ENCODE measurements at places on chromosomes 5 and 9.
A peak's percentile ranks its signal among the peaks of the same experiment; 100 is the strongest.

DNA sequence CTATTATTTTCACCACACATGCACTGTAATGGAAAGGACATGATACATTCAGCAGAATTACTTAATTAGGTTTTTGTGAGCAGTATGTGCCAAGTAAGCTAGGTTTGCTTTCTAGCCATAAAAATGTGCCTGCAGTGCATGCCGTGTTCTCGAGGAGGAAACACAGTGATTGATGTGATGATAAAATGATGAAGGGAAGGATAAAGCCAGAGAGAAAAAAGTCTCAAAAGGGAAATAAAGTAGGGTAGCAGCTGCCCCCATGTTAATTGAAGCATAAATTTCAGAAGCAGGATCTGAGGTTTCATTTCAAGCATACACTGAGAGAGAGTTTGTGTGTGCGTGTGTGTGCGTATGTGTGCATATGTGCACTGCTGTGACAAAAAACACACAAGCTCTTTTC lies 714.2 kb upstream of the C9orf72 start:
- H3K4me1 ChIP-seq, result no peaks in the 10 kb centered on the region
- no peaks in the 10 kb centered on the region for H3K36me3 ChIP-seq
- DNase-seq, result no peak
- no peaks in the 10 kb centered on the region for H3K27me3 ChIP-seq
- no peak overlapping the region for H3K4me3 ChIP-seq

GRCh38 chr5:125129151-125129806 lies 382.8 kb upstream of the ZNF608 start:
- H3K36me3 ChIP-seq, result no peaks in the 10 kb centered on the region
- no peak overlapping the region for H3K4me3 ChIP-seq
- H3K4me1 ChIP-seq, result no peaks in the 10 kb centered on the region

DNA sequence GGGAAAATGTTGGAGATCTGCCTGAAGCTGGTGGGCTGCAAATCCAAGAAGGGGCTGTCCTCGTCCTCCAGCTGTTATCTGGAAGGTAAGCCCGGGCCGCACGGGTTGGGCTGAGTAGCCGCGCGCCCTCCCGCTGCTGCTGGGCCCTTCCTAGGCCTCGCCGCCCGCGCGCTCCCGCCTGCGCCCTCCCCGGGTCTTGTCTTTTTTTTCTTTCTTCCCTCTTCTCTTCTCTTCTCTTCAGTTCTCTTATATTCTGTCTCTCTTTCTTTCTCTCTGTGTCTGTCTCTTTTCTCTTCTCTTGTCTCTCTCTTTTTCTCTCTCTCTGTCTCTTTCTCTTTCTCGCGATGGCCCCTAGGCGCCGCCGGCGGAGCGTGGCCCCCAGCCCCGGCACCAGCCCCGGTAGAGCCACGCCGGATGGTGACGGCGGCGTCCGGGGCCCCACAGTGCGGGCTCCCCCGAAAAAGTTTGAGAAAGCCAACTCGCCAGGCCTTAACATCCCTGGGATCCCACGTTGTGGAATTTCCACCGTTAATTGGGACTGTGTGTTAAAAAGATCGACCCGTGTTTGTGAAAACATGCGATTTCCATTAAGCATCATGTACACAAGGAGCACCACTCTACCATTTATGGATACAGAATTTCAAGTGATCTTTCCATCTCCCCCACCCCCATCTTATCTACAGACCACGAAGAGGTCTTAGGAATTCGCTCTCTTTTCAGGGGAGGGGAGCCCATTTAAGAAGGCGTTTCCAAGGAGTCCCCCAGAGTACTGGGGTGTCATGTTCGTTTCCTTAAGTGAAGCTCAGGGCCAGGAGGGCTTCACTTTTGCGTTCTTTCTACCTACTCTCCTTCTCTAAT lies 616 bp downstream of the ABL1 start:
- peaks cover 13% of the 10 kb centered on the region for H3K36me3 ChIP-seq
- H3K27me3 ChIP-seq, result no peaks in the 10 kb centered on the region
- H3K4me1 ChIP-seq, result peaks cover 51% of the 10 kb centered on the region
- peak; percentile 10 for DNase-seq

DNA sequence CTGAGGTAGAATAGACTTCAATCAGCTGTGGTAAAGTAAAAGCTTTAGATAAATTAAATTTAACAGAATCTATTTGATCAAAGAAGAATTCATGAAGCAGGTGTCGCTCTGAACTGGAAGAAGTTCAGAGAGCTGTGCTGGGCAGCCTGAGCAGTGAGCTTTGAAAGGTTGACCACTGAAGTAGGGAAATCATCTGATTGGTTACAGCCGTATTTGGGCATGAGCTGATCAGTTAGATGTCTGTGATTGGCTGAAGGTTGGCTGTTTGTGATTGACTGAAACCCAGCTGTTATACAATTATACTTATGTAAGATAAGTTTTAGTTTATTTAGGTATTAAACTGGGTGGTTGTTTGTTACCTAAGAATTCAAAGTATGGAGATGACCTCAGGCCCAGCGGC lies 1174.6 kb downstream of the CDH9 start:
- no peak overlapping the region for H3K4me3 ChIP-seq
- H3K27me3 ChIP-seq, result no peaks in the 10 kb centered on the region
- H3K27ac ChIP-seq, result no peak overlapping the region
- no peaks in the 10 kb centered on the region for H3K4me1 ChIP-seq

DNA sequence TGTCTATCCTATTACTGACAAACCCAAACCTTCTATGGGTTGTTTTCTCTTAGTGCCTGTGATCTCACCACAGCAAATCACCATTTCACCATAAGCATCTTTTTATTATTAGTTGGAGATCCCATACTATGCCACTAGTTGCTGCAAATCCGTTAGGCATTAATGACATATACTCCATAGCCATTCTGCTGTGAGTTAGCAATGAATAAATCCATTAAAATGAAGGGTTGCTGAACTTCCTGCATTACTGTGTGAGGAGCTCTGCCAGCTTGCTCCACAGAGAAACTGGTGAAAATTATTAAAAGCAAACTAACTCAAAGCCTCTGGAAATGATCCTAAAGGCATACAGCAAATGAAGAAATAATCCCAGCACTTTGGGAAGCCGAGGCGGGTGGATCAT lies 102.0 kb downstream of the CFAP95 start:
- no peak overlapping the region for H3K4me3 ChIP-seq
- no peaks in the 10 kb centered on the region for H3K4me1 ChIP-seq
- peaks cover 2% of the 10 kb centered on the region for H3K36me3 ChIP-seq
- peaks cover 30% of the 10 kb centered on the region for H3K27me3 ChIP-seq

GRCh38 chr5:95993266-95993665 lies 31.6 kb upstream of the ELL2 start:
- no peaks in the 10 kb centered on the region for H3K4me1 ChIP-seq
- H3K4me3 ChIP-seq, result no peak overlapping the region
- H3K27ac ChIP-seq, result no peak overlapping the region
- no peak for DNase-seq

GRCh38 chr5:132526290-132526973 lies 16.9 kb downstream of the IL5 start:
- no peak overlapping the region for H3K4me3 ChIP-seq
- peaks cover 6% of the 10 kb centered on the region for H3K27me3 ChIP-seq
- no peak overlapping the region for H3K27ac ChIP-seq
- H3K4me1 ChIP-seq, result peaks cover 24% of the 10 kb centered on the region

DNA sequence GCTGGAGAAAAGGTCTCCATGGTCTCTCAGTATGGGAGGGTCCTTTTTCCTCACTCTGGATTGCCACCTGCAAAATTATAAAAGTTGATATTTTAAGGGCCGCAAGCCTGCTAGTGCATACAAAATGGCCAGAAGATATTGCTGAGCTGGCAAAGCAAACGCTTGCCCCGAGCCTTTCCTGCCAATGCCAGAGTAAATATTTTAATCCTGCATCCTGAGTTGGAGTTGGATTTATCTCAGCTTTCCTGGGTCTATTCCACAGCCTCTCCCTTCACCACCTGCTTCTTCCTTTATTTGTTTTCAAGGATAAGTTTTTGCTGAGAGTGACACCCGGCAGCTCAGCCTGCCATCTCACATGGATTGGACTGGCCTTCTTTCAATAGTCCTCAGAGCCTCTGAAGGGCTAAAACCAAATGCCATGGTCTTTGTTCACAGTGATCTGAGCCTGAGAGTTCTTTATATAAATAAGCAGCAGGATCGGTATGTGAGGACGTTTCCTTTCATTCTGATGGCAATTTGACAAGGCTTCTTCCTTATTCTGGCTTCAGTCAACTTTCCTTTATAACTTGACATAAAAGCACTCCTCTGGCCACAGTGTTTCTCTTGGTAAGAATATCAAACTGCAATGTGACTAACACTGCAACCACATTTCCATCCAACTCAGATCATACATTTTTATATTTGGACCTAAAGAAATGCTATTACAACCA lies 170.1 kb downstream of the ADAMTS12 start:
- no peak overlapping the region for H3K4me3 ChIP-seq
- DNase-seq, result no peak
- no peak overlapping the region for H3K27ac ChIP-seq
- peaks cover 3% of the 10 kb centered on the region for H3K36me3 ChIP-seq
- H3K4me1 ChIP-seq, result no peaks in the 10 kb centered on the region

- H3K36me3 ChIP-seq, result peaks cover 11% of the 10 kb centered on the region
- peaks cover 20% of the 10 kb centered on the region for H3K4me1 ChIP-seq
- H3K4me3 ChIP-seq, result no peak overlapping the region
These were observed 69.8 kb downstream of the PTTG1 start for GRCh38 chr5:160491438-160491837.

- H3K36me3 ChIP-seq, result no peaks in the 10 kb centered on the region
- no peak for DNase-seq
- H3K27ac ChIP-seq, result no peak overlapping the region
These were observed 81.0 kb downstream of the ARHGEF28 start for GRCh38 chr5:73706963-73707362.

- no peak for DNase-seq
- H3K27me3 ChIP-seq, result no peaks in the 10 kb centered on the region
- no peaks in the 10 kb centered on the region for H3K4me1 ChIP-seq
- H3K27ac ChIP-seq, result no peak overlapping the region
These were observed 54.1 kb upstream of the DMRTA1 start for GRCh38 chr9:22392523-22392922.

- no peak overlapping the region for H3K27ac ChIP-seq
- H3K4me3 ChIP-seq, result no peak overlapping the region
- H3K27me3 ChIP-seq, result peaks cover 13% of the 10 kb centered on the region
- H3K4me1 ChIP-seq, result no peaks in the 10 kb centered on the region
- H3K36me3 ChIP-seq, result peaks cover 1% of the 10 kb centered on the region
These were observed 50.0 kb downstream of the DAPK1 start for GRCh38 chr9:87547671-87548081.

DNA sequence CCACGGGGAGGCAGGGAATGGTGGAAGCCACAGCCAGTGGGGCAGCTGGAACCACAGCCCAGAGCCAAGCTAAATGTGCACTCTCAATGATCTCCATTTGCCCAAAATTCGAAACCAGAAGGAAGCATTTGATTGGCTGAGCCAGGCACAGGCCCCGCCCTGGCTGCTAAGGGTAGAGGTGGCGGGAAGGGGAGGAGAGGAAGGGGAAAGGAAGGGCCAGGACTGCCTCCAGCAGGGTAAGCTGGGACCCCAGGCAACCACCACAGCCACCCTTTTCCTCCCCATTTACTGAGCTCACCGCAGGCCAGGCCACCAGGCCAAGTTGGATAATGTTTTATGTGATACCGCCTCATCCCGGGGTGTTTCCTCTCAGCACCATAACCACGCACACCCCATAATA lies 100.3 kb upstream of the RAPGEF1 start:
- peaks cover 52% of the 10 kb centered on the region for H3K27me3 ChIP-seq
- H3K27ac ChIP-seq, result peak overlapping the region; percentile 83
- H3K4me3 ChIP-seq, result no peak overlapping the region
- H3K36me3 ChIP-seq, result no peaks in the 10 kb centered on the region
- DNase-seq, result no peak

- DNase-seq, result no peak
- no peaks in the 10 kb centered on the region for H3K4me1 ChIP-seq
- no peaks in the 10 kb centered on the region for H3K27me3 ChIP-seq
These were observed 28.2 kb downstream of the PRELID2 start for GRCh38 chr5:145806923-145807322.

DNA sequence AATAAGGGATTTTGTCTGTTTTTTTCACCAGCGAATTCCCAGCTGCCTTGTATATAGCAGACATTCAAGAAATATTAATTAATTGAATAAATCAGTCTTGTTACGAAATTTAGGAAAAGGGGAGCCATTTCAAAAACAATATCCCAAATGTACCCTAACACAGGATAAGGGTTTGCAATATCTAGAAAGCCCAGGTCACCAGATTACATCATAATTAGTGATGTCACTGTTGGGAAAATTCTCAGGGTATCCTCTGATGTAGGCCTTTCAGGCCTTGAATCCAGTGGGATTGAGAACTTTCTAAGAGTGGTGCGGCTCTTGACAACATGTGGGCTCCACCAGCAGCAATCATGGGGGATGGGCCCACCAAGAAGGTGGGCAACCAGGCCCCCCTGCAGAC lies at the start of gene ACTL7A:
Gene ACTL7A, plus strand, starts transcription at position 270 of the 400 bp plus-strand sequence. Its CDS starts 57 bp downstream, at position 327.
- no peak for DNase-seq
- H3K4me1 ChIP-seq, result no peaks in the 10 kb centered on the region
- no peak within 1 kb of the TSS for H3K4me3 ChIP-seq
- H3K27ac ChIP-seq, result no peak within 1 kb of the TSS
- H3K36me3 ChIP-seq, result no peaks in the 10 kb centered on the region

DNA sequence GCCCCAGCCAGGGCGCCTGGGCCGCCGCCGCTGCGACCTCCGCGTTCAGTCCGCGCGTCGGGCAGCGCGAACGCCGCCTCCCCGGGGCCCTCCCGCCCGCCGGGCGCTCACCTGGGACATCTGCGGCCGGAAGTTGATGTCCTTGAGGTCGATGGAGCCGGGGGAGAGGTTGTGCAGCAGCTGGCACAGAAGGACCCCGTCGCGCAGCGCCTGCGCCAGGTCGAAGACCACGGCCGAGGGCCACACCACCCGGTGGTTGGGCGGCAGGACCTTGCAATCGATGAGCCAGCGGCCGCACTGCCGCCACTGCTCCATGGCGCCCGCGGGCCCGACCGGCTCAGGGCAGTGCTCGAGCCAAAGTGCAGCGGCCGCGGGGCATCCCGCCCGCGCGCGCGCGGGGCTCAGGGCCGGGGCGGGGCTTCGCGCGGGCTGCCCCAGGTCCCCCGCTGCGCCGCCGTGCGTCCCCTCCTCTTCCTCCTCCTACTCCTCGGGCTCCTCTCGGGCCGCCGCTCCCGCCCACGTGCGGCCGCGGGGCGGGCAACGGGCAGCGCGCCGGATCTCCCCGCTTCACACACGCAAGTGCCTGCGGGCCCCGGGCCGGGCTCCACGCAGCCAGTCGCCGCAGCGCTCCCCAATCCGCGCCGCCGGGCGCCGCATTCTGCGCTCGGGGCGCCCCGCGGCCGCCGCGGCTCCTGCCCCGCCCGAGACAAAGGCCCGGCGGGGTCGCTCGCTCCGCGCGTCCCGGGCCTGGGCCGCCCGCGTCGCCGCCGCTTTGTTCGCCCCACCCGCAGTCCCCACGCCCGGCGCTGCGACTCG lies at the start of gene VAV2:
Gene VAV2, minus strand, starts transcription at position 361 of the 816 bp plus-strand sequence. Its CDS starts 46 bp downstream, at position 315.
- no peak for DNase-seq
- peak within 1 kb of the TSS; percentile 74 for H3K4me3 ChIP-seq
- H3K4me1 ChIP-seq, result no peaks in the 10 kb centered on the region
- H3K27me3 ChIP-seq, result peaks cover 17% of the 10 kb centered on the region
- H3K27ac ChIP-seq, result no peak within 1 kb of the TSS

All from central memory CD8-positive, alpha-beta T cell (primary cell).